ENCODE measurements at places on chromosomes 11 and 22.

DNA sequence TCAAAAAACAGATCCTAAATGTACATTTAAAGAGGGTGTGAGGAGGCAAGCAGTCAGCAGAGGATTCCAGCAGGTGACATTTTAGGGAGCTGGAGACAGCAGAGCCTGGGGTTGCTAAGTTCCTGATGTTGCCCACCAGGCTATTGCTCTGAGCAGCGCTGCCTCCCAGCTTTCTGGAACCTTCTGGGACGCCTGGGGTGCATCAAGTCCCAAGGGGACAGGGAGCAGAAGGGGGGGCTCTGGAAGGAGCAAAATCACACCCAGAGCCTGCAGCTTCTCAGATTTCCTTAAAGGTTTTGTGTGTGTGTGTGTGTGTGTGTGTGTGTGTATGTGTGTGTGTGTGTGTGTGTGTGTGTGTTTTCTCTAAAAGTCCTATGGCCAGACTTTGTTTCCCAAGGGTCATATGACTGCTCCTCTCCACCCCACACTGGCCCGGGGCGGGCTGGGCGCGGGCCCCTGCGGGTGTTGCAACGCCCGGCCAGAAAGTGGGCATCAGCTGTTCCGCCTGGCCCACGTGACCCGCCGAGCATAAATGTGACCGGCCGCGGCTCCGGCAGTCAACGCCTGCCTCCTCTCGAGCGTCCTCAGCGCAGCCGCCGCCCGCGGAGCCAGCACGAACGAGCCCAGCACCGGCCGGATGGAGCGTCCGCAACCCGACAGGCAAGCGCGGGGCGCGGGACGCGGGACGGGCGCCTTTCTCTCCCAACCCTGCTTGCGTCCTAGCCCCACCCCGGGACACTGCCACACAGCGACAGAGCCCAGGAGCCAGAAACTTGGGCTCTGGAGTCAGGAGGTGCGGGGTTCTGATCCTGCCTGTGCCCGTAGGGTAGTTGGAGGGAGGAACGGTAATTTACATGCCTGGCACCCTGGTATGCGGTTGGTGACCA lies at the start of gene HMOX1:
Gene HMOX1 (plus strand): TSS at position 560 of the 887 bp plus-strand sequence. CDS start 78 bp downstream, at position 638.
- DNase-seq: peak; percentile 66

DNA sequence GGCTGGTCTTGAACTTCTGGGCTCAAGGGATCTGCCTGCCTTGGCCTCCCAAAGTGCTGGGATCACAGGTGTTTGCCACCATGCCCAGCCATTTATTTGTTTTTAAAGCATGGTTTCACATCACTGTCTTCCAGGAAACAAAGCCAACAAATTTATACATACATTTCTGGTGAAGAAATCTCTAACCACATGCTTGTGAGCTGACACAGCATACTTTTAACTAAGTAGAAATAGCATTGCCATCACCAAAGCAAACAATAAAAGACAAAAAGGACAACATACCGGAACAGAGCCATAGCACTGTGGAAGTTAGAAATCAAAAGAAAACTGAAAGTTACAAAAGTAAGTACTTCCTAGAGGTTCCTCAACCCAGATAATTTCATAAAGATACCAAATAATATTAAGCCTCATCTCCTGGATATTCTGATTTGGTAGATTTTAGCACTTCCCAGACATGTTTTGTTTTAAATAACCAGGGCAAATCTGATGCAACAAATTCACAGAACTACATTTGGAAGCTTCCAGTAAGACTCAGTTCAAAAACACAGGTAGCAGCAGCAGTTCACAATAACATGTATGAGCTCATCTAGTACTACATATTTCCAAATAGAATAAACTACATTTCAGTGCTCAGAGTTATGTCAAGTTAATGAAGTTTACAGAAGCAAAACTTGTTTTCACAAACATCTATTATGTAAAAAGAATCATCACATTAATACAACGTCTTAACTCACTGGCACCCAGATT lies 70.6 kb downstream of the RRAS2 start:
- no peak for DNase-seq

DNA sequence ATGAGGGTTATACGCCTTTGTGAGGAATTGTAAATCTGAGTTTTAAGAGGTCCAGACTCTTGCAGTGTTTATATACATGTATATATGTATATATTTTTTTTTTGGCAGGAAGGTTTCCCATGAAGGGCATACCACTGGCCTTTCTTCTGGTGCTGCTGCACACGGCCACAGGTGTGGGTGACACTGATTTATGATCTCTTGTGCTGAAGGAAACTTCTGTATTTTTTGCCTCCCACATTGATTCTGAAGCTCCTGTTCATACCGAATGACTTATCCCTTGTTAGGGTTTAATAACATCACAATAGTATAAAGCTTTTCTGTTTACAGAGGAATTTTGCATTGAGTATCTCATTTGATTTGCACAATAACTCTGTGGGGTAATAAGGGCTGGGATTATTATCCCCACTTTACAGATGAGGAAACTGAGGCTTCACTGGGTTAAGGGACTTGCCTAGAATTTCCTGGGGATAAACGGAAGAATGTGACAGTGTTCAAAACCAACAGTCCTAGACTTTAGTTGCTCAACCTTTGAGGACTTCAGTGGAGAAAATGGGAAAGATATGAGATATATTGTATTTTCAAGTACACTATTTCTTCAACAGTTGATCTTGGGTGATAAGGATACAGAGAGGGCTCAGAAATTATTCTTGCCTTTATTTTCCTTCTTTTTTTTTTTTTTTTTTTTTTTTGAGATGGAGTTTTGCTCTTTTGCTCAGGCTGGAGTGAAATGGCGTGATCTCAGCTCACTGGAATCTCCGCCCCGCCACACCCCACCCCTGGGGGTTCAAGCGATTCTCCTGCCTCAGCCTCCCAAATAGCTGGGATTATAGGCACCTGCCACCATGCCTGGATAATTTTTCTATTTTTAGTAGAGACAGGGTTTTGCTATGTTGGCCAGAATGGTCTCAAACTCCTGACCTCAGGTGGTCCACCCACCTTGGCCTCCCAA lies 70.1 kb downstream of the MICAL2 start:
- DNase-seq: no peak

DNA sequence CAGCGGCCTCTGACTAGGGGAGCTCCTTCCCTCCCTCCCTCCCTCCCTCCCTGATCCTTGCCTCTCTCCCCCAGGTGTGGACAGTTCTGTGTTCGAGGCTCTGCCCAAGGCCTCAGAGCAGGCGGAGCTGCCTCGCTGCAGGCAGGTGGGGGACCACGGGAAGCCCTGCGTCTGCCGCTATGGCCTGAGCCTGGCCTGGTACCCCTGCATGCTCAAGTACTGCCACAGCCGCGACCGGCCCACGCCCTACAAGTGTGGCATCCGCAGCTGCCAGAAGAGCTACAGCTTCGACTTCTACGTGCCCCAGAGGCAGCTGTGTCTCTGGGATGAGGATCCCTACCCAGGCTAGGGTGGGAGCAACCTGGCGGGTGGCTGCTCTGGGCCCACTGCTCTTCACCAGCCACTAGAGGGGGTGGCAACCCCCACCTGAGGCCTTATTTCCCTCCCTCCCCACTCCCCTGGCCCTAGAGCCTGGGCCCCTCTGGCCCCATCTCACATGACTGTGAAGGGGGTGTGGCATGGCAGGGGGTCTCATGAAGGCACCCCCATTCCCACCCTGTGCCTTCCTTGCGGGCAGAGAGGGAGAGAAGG lies 11.1 kb upstream of the POU2F3 start:
- no peak for DNase-seq

DNA sequence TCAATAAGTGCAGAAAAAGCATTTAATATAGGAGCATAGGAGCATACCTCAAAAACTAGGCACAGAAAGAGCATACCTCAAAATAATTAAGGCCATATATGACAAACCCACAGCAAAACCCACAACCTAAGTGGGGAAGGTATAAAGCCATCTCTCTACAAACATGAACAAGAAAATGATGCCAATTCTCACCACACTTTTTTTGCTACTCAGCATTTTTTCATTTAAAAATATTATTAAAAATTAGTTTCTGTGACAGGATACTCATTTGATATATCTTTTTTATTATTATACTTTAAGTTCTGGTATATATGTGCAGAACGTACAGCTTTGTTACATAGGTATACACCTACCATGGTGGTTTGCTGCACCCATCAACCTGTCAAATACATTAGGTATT lies 352.0 kb downstream of the LUZP2 start:
- DNase-seq: no peak

GRCh38 chr11:36564376-36565030 lies 3.3 kb upstream of the RAG1 start:
- peak; percentile 37 for DNase-seq

GRCh38 chr11:3094223-3094824 lies 37.1 kb upstream of the CARS1 start:
- no peak for DNase-seq

- no peak for DNase-seq
Observed at GRCh38 chr11:86815726-86816125, 15.4 kb downstream of the PRSS23 start.

DNA sequence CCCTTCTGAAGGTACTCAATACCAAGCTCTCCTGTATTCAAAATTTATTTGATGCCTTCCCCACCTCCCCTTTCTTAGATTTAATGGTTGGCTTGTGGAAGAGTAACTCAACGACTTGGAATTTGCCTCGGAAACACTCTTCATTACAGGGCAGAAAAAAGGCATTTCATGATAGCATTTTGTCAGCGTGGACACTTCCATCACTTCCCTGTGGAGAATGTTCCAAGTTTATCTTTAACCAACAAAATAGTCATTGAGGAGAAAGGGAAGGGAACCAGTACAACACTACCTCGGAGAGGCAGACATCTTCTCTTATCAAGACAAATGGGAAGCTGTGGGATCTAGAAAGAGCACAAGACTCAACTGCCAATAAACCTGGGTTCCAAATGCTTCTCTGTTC lies 177.2 kb upstream of the MTMR2 start:
- no peak for DNase-seq

DNA sequence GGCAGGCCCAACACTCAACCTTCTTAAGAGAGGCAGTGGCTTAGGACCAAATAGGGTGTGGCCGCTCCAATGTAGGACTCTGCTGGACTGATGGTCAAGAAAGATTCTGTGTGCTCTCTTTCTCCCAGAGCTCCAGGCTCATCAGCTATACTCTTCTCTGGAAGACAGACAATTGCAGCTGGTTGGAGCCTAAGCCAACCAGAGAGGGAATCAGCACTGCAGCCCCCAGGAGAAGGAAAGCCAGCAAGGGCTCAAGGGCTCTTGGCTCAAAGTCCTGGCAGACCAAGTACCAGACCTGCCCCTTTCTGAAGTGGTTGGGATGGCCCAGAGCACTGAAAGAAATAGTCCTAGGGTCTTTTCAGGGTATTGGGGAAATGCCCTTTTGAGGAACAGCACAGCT lies 1077.3 kb downstream of the NTM start:
- DNase-seq: no peak

DNA sequence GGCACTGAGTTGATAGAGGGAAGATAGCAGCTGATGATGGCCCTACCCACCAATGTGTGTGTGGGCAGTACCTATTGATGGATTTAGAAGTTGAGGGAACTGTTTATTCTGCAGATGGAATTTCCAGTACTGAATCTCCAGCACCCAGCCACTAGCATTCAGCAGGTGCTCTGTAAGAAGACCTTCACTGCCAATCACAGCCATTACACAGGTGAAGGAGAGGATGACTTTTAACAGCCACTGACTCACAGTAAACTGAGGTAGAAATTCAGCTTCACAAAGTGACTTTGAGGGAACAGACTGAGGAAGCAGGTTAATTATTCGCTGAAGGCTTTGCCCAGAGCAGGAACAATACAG lies 107.8 kb downstream of the GGTLC2 start:
- no peak for DNase-seq

GRCh38 chr22:47130883-47131631 lies 368.6 kb downstream of the TBC1D22A start:
- no peak for DNase-seq

GRCh38 chr11:119686177-119686882 lies 42.7 kb downstream of the NECTIN1 start:
- DNase-seq: no peak

DNA sequence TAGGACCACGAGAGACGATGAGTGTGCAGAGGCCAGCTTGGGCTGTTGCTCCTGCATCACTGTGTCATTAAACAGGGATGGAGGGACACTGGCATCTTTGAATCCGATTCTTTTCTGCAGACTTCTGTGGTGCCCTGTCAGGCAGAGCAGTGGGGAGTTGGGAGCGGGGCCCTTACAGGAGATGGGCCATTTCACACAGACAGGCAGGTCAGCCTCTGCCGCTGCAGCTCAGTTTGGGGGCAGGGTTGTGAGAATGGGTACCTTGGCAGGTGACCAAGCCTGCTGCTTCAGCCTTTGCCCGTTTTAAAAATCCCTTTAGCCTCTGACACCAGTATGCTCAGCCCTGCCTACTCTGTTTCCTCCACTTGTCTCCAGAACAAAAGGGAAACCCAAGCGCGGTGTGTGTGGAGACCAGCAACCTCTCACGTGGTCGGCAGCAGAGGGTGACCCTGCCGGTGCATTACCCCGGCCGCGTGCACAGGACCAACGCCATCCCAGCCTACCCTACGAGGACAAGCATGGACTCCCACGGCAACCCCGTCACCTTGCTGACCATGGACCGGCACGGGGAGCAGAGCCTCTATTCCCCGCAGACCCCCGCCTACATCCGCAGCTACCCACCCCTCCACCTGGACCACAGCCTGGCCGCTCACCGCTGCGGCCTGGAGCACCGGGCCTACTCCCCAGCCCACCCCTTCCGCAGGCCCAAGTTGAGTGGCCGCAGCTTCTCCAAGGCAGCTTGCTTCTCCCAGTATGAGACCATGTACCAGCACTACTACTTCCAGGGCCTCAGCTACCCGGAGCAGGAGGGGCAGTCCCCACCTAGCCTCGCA lies 12.6 kb downstream of the C22orf31 start:
- no peak for DNase-seq

DNA sequence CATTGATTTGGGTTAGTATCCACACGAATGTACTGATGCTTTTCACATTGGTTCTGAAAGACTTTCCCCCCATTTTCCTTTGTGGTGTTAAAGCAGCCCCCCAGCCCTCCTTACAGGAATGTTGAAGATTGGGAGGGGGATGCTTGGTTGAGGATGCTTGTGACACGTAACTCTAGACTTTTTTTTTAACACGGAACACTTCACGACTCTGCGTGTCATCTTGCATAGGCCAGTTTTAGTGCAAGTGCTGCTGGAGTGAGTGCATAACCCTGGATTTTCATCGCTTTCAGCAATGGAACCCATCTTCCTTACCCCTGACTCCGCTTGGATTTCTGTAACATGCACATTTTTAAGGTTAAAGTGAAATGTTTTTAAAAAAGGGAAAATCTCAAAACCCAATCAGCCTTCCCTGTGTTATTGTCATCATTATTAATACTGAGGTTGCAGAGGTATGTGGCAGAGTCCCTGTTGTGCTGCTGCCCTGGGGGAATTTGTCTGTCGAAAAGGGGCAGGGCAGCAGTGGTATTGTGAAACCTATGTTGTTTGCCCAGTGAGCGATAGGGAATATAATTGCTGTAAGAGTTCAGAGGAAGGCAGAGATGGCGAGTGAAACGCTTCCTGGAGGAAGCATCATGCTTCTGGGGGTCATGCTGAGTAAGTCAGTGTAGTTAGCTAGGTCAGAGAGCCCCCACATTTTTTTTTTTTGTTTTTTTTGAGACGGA lies 12.1 kb downstream of the CECR2 start:
- no peak for DNase-seq

All from stimulated activated CD4-positive, alpha-beta T cell treated with anti-CD3 and anti-CD28 coated beads, Interleukin-2, amount 100 ng/mL, for 24 hours (primary cell).